Endothelial cell of umbilical vein (primary cell): ENCODE measurements at places on chromosomes 6 and 20. TPM values are rescaled to one million over a fixed set of nuclear protein-coding genes. Genes with fewer than 3 reads are reported as not detected.

- H3K4me1 ChIP-seq, result peaks cover 16% of the 10 kb centered on the region
- H3K27ac ChIP-seq, result no peak overlapping the region
- H3K27me3 ChIP-seq, result no peaks in the 10 kb centered on the region
- H3K36me3 ChIP-seq, result no peaks in the 10 kb centered on the region
Observed at GRCh38 chr20:5061213-5061612, 58.5 kb downstream of the PCNA start.

- H3K27ac ChIP-seq, result no peak overlapping the region
- H3K27me3 ChIP-seq, result no peaks in the 10 kb centered on the region
- H3K4me3 ChIP-seq, result no peak overlapping the region
- DNase-seq, result no peak
- H3K4me1 ChIP-seq, result peaks cover 14% of the 10 kb centered on the region
Observed at GRCh38 chr6:74967821-74968220, 238.0 kb downstream of the COL12A1 start.

- H3K27ac ChIP-seq, result no peak overlapping the region
- no peak for DNase-seq
- H3K36me3 ChIP-seq, result no peaks in the 10 kb centered on the region
- no peaks in the 10 kb centered on the region for H3K27me3 ChIP-seq
Observed at GRCh38 chr6:65110031-65110430, 597.0 kb downstream of the EYS start.

DNA sequence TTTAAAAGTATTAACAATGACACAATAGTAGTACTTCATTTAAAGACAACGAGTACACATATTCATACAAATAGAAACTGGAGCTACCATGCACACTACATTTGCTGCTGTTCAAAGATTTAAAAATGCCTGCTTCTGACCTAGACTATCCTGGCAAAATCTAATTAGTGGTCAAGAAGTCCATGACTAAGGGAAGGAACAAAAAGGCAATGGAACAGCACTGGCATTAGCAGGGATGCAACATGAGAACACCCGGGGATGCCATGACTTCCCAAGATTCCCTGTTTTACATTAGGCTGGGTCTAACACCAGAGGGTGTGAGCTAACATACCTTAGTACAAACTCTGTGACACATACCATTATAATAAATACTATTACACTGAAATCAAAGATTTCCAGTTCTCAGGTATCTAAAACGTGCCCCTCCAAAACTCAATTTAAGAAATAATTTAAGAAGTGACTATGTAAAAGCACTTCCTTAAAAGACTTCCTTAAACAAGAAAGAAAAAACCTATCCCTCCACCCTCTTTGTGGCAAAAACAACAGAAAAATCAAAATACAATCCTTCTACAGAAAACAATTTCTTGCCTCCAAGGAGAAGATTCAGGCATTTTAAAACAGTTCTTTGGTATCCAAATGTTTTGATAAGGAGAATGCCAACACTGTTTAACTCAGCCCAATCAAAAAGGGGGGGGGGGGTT lies 25.5 kb downstream of the CHD6 start:
- DNase-seq, result no peak
- no peaks in the 10 kb centered on the region for H3K27me3 ChIP-seq
- no peak overlapping the region for H3K27ac ChIP-seq

GRCh38 chr6:147201885-147202515 lies 2.2 kb upstream of the STXBP5 start:
- peaks cover 20% of the 10 kb centered on the region for H3K4me1 ChIP-seq
- no peaks in the 10 kb centered on the region for H3K36me3 ChIP-seq
- peak overlapping the region; percentile 86 for H3K27ac ChIP-seq
- no peak for DNase-seq
- no peaks in the 10 kb centered on the region for H3K27me3 ChIP-seq

- DNase-seq, result no peak
- no peaks in the 10 kb centered on the region for H3K27me3 ChIP-seq
- H3K4me3 ChIP-seq, result no peak overlapping the region
- H3K4me1 ChIP-seq, result no peaks in the 10 kb centered on the region
Observed at GRCh38 chr6:69668916-69669315, 127.9 kb downstream of the LMBRD1 start.

Gene ZBTB46
- total RNA-seq, result 4.3 and 7.1 TPM in 2 replicates

Gene RFX6
- total RNA-seq, result not detected in 2 replicates

- DNase-seq, result no peak
- H3K27me3 ChIP-seq, result no peaks in the 10 kb centered on the region
Observed at GRCh38 chr6:36844232-36845170, 5.3 kb upstream of the CPNE5 start.

- no peak overlapping the region for H3K4me3 ChIP-seq
- H3K27ac ChIP-seq, result no peak overlapping the region
- peaks cover 20% of the 10 kb centered on the region for H3K4me1 ChIP-seq
- H3K27me3 ChIP-seq, result no peaks in the 10 kb centered on the region
Observed at GRCh38 chr6:111549746-111550145, 55.9 kb downstream of the TRAF3IP2 start.

DNA sequence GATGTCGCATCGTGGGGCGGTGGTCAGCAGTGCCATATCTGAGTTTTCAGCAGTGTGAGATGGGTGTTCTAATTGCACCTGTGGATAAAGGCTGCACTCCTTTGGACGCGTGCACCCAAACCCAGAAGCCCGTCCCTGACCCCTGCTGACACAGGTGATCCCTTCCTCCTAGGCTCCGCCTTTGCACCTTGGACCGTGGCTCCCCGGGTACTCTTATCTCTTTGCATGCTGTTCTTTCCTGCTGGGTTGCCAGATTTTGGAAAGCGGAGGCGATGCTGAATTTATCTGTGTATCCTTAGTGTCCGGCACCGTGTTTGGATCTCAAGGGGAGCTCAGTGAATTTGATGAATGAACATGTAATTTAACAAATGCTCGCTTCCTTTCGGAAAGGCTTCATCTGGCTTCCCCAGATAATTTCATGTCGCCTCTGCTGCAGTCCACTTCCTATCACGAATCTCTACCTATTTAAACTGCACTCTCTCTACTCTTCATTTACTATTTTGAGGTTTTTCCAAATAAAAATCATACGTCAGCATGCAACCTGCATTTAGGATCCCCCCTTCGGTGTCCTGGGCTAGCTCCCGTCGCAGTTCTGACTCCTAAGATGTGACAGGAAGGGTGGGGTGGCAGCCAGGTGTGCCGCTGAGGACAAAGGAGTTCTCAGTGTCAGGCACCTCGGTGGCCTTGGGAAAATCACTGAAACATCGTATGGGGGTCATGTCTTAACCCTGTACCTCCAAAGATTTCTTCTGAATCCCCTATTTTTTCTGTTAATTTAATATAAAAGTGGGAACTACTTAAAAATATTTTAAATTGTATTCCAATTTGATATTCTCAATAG lies 753 bp upstream of the PERP start:
- H3K27me3 ChIP-seq, result peaks cover 6% of the 10 kb centered on the region
- no peak overlapping the region for H3K27ac ChIP-seq
- no peak for DNase-seq
- H3K4me1 ChIP-seq, result peaks cover 27% of the 10 kb centered on the region

GRCh38 chr20:64036346-64037198 lies 590 bp downstream of the C20orf204 start:
- no peak for DNase-seq
- H3K36me3 ChIP-seq, result no peaks in the 10 kb centered on the region
- no peaks in the 10 kb centered on the region for H3K27me3 ChIP-seq

- H3K36me3 ChIP-seq, result no peaks in the 10 kb centered on the region
- H3K4me1 ChIP-seq, result no peaks in the 10 kb centered on the region
- no peak for DNase-seq
- H3K27ac ChIP-seq, result no peak overlapping the region
Observed at GRCh38 chr6:133817460-133818047, 71.4 kb upstream of the TCF21 start.

GRCh38 chr6:125375013-125375412 lies 73.2 kb upstream of the HDDC2 start:
- H3K27me3 ChIP-seq, result peaks cover 36% of the 10 kb centered on the region
- no peaks in the 10 kb centered on the region for H3K4me1 ChIP-seq
- no peaks in the 10 kb centered on the region for H3K36me3 ChIP-seq
- no peak overlapping the region for H3K4me3 ChIP-seq

DNA sequence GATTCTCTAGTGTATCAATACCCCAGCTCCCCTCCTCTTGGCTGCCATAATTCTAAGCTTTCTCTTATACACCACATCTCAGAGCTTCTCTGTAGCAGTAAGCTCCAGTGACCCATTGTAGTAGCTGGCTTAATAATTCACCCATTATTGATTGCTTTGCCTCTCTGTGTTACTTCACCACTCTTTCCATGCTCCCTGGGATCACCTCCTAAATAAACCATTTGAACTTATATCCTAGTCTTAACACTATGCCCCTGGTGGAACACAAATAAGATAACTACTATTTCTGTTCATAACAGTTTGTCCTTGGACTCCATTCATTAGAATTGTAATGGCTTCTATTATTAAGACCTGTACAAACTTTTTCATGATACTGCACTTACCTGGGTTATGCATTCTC lies 758.9 kb downstream of the KIF16B start:
- no peaks in the 10 kb centered on the region for H3K36me3 ChIP-seq
- H3K27me3 ChIP-seq, result no peaks in the 10 kb centered on the region
- no peak overlapping the region for H3K4me3 ChIP-seq
- DNase-seq, result no peak
- H3K27ac ChIP-seq, result no peak overlapping the region
- H3K4me1 ChIP-seq, result no peaks in the 10 kb centered on the region

DNA sequence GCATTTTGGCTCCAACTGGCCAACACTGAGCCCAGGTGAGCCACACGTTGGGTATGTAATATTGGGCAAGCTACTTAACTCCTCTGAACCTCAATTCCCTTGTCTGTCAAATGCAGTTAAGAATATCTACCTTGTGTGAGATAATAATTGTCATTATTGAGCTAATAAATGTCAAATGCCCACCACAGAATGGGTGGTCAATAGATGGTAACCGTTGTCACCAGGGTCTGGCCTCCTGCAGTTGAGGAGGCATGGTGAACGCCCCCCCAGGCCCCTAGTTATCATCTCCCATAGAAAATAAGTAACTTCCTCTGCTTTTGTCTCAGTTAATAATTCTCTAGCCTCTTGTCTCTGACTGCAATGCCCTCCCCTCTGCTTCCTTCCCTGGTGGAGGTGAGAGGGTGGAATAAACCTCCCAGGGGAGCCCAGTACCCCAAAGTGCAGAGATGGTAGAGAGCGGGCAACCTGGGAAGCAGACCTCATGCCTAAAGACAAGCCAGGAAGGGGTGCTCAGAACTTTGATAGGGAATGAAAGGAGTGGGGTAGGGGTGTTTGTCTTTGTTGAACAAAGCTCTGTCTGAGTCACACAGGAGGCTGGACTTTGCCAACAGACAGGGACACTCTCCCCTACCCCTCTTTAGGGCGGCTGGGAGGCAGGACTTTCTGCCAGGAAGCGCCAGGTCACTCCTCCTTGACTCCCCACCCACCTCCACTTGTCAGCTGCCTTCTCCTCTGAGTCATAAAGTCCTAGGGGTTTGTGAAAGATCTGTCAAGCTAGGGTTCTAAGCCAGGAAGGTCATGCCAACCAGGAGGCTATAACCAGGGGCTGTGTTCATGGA lies 1.3 kb upstream of the UNC5CL start:
- H3K27ac ChIP-seq, result no peak overlapping the region
- H3K36me3 ChIP-seq, result no peaks in the 10 kb centered on the region
- peaks cover 2% of the 10 kb centered on the region for H3K4me1 ChIP-seq
- H3K4me3 ChIP-seq, result no peak overlapping the region
- DNase-seq, result no peak

Gene AKAP12
- 340 and 362 TPM in 2 replicates for total RNA-seq

DNA sequence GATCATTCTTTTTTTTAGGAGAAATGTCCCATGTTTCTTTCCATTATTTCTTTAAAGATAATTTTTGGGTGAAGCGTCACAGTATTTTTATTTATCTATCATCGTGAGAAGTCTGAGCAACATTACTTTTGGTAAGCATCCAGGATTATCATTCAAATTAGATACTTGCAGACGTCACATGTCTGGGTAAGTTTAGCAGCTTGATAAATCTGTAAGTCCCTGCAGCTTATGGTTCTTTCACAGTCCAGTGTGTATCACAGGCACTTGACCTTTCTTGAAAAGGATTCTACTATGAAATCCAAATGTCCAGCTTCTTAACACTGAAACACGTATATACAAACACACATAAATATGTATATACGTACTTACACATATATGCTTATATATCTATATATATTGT lies 359.4 kb downstream of the ESR1 start:
- no peak overlapping the region for H3K27ac ChIP-seq
- no peaks in the 10 kb centered on the region for H3K27me3 ChIP-seq
- H3K4me1 ChIP-seq, result peaks cover under 1% of the 10 kb centered on the region
- no peak for DNase-seq

Gene TGM3
- not detected in 2 replicates for total RNA-seq

Gene SCUBE3
- total RNA-seq, result 0.62 and 1.5 TPM in 2 replicates

GRCh38 chr6:12800120-12800519 lies 83.6 kb downstream of the PHACTR1 start:
- H3K4me1 ChIP-seq, result no peaks in the 10 kb centered on the region
- H3K4me3 ChIP-seq, result no peak overlapping the region
- DNase-seq, result no peak
- H3K36me3 ChIP-seq, result no peaks in the 10 kb centered on the region

DNA sequence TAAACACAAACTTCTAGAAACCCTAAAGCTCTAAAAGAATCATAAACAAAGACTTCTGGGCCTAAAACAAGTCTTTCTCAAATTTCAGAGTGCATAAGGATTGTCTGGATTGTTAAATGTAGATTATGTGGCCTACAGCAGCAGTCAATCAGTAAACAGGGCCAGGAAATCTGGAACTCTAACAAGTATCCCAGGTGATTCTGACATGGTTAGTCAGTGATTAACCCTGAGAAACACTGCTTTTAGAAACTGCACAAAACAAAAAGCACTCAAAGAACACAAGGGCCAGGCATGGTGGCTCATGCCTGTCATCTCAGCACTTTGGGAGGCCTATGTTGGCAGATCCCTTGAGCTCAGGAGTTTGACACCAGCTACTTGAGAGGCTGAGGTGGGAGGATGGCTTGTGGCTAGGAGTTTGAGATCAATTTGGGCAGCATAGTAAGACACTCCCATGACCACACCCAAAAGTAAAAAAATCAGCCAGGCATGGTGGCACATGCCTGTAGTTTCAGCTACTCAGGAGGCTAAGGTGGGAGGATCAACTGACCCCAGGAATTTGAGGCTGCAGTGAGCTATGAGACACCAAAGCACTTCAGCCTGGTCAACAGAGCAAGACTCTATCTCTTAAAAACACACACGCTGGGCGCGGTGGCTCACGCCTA lies 5.9 kb downstream of the MED20 start:
- H3K27me3 ChIP-seq, result no peaks in the 10 kb centered on the region
- no peak overlapping the region for H3K27ac ChIP-seq
- no peaks in the 10 kb centered on the region for H3K36me3 ChIP-seq

Gene L3MBTL3
- total RNA-seq, result 77.1 and 86.1 TPM in 2 replicates

GRCh38 chr20:55143601-55144000 lies 668.2 kb downstream of the DOK5 start:
- H3K4me1 ChIP-seq, result no peaks in the 10 kb centered on the region
- no peak overlapping the region for H3K4me3 ChIP-seq
- H3K27me3 ChIP-seq, result no peaks in the 10 kb centered on the region
- H3K36me3 ChIP-seq, result no peaks in the 10 kb centered on the region

DNA sequence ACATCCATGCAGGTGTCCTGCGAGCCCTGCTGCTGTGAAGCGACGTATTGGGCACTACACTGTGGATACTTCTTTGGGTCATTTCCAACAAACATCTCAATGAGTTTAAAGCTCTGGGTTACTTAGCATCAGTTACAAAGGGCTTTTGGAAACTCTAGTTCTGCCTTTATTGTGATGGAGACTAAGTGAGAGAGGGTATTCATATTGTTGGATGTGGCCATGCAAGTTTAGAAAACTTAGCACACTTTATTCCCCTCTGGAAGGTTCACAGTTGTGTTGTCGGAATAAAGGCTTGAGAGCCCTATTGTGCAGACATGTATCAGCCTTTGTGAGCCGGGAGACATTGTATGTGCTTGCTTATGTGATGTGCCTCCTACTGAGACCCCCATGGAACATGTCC lies 22.1 kb downstream of the DUSP22 start:
- H3K27me3 ChIP-seq, result no peaks in the 10 kb centered on the region
- no peak overlapping the region for H3K4me3 ChIP-seq
- no peaks in the 10 kb centered on the region for H3K36me3 ChIP-seq
- H3K27ac ChIP-seq, result no peak overlapping the region
- no peaks in the 10 kb centered on the region for H3K4me1 ChIP-seq
- no peak for DNase-seq
